AG20443 (cell line): ENCODE measurements at places on chromosomes 3 and 15.

- DNase-seq = peak; percentile 75
Measured at GRCh38 chr3:171874251-171874681, 31.1 kb downstream of the TMEM212 start.

DNA sequence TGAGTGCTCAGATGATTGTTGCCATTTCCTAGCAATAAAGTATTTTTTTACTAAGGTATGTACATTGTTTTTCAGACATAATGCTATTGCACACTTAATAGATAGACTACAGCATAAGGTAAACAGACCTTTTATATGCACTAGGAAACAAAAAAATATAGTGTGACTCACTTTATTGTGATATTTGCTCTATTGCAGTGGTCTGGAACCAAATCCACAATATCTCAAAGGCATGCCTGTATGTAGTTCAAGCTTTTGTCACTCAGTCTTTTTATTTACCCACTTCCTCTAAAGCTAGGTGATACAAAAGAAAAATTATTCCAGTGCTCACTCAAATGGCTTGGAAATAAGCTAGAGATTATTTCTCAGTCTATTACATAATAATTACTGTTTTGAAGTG, 209.9 kb upstream of the VEPH1 start:
- DNase-seq = no peak

DNA sequence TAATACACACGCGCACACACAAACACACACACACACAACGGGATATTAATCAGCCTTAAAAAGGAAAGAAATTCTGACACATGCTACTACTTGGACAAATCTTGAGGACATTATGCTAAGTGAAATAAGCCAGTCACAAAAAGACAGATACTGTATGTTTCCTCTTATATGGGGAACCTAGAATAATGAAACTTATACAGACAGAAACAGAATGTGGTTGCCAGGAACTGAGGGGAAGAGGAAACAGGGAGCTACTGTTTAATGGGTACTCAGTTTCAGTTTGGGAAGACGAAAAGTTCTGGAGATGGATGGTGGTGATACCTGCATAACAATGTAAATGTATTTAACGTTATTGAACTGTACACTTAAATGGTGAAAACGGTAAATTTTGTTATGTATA, 20.2 kb downstream of the ICE2 start:
- no peak for DNase-seq

DNA sequence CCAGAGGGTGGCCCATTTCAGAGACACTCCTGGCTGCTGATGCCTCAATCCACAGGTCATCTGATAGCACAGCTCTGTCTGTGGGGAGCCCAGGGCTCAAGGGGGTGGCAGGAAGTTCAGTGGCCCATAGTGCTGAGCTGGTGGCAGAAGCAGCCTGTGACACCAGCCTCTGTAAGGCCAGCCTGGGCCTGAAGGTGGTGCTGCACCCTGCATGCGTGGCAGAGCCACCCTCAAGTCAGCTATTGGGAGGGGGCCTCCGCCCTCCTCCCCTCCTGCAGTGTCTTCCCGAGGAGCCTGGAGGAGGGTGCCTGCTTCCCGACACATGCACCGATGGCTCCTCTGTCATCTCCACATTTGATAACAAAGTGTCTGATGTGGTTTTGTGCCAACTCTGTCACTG, 3.0 kb downstream of the PLA1A start:
- DNase-seq = peak; percentile 48

- peak; percentile 29 for DNase-seq
Measured at GRCh38 chr3:68878322-68878721, 54.0 kb downstream of the TAFA4 start.

DNA sequence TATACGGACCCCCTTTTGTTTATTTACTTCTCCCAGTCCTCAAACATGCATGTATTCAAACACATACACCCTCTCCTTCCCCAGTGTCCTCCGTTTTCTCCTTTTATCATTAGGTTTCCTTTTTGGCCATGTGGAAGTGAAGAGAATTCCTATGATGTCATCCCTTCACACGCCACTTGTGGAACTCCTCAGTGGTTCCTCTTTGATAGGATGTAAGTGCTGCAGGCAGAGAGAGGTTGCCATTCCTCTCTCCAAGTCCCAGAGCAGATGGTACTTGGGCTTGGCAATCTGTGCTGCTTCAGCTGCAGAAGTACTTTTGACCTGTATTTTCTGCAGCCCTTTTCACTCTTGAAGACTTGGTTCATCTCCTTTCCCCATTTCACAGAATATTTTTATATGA, 32.9 kb upstream of the CRTC3 start:
- DNase-seq = no peak
